Mesothelial cell of epicardium (in vitro differentiated cells): ENCODE measurements at places on chromosomes 12 and 14.

DNA sequence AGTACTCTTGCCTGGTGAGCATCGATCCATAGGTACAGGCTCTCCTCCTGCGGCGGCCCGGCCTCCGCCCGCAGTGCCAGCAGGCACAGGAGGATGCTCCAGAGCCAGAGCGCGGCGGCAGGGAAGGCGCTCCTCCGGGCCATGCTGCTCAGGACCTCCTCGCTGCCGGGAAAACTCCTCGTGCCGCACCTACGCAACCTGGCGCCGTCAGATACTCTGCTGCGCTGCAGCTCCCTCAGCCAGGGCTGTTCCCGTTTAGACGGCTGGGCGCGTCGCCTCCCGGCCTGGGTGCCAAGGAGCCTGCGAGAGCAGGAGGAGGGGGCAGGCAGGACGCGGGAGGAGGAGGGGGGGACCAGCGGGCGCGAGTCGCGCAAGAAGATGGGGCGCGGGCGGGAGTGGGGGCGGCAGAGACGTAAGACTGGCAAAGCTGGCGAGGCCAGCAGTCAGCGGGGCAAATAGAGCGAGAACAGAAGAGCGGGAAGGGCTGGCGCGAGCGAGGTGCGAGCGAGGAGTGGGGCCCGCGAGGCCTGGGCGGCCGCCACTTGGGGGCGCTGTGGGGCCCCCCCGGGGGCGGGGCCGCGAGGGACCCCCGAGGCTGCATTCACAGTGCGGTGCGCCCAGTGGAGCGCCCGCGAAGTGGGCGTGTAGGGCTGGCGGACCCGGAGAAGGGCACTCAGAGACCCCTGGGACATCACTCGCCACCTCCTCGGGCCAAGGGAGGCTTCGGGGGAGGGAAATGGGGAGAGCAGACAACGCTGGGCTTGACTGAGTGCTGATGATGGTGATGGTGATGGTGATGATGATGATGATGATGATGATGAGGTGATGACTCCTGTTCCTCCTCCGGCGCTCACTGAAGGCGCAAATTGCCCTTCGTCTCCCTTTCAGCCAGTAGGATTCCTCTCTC lies at the start of gene WIF1:
Gene WIF1, minus strand, starts transcription at position 257 of the 907 bp plus-strand sequence. Its CDS starts 114 bp downstream, at position 143.
- DNase-seq = peak; percentile 26

DNA sequence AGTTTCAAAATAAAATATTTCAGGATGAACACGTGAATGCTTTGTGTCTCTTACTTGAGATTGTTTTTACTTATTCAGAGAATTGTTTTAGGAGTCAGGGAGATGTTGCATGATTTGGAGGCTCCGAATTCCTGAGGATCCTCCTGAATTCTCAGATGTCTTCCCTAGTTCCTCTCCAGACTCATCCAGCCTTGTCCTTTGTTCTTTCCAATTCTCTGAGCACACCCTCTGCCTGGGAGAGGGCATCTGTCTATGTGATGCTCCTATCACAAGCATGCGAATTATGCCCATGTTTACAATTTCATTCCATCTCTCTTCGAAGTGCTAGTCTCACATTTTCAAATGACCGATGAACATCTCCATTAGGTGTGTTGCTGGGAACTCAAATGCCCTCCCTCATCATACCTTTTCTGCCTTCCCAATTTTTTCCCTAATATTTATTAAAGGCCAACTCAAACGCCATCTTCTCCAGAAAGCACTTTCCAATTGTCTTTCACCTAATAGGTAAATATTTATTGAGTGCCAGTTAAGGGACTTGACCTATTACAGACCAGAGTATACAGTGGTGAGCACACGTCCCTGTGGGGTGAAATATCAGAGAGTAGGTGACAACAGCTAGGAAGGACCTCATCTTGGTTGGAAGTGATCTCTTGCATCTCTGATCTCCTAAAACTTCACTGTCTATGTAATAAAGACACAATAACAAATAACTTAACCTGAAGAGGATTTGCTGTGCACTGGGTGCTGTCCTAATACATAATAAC lies 64.4 kb downstream of the ARF6 start:
- no peak for DNase-seq

DNA sequence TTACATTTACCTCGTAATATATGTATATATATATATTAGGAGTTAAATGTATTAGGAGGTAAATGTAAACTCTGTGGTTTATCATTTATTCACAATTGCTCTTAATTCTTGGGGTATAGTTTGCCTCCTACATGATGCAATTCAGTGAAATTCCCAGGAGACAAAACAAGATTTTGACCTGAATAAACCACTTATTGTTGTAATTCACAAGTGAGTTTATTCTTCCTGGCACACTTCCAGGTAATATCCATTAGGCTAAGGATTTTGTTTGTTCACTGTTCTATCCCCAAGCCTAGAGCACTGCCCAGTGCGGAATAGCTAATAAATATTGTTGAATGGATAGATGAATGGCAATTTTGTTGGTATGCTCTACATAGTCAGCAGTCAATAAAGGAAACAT lies 3.0 kb downstream of the SMIM10L1 start:
- no peak for DNase-seq

GRCh38 chr12:109239179-109239578 lies 69.9 kb downstream of the FOXN4 start:
- DNase-seq = no peak

- DNase-seq = no peak
These were observed 13.8 kb downstream of the DTX1 start for GRCh38 chr12:113070117-113070906.

GRCh38 chr14:23307687-23308644 lies 1.3 kb downstream of the BCL2L2 start:
- DNase-seq = no peak

GRCh38 chr14:100715803-100716202 lies 10.9 kb upstream of the DLK1 start:
- DNase-seq = no peak

- DNase-seq = no peak
These were observed 161.8 kb downstream of the PIWIL1 start for GRCh38 chr12:130499474-130499873.

- DNase-seq = no peak
These were observed 15.6 kb downstream of the BAG5 start for GRCh38 chr14:103546652-103547454.

DNA sequence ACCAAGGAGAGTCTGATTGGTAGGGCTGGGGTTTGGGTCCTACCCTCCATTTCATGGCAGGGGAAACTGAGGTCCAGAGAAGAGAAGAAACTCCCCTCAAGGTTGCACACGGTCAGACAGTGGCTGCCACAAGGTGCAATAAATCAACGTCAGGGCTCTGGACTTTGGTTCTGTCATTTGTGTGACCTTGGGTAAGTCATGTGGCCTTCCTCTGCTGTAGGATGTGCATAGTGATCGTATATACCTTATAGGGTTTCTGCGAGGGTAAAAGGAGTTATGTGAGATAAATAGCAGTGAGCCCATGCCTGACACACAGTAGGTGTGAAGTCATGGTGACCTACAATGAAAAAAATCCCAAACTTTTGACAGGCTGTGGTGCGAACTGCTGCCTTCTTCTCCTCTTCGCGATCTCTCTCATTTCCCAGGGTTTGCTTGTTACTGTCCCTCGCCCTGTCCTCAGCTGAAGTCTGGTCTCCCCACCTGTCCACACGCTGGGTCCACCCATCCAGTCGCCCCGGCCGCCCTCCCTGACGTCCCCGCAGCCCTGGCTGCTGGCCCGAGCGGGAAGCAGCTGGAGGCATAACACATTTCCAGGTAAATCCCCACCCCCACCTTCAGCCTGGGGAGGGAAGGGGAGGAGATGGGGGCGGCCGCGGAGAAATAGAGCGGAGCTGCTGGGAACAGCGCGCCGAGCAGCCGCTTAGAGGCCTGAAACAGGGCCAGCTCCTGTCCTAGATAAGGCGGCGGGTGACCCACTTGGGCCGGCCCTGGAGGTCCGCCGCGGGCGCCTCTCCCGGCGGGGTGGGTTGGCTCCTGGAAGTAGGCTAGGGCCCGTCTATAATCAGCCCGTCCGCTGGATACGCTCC lies 1.8 kb upstream of the FAM222A start:
- no peak for DNase-seq

DNA sequence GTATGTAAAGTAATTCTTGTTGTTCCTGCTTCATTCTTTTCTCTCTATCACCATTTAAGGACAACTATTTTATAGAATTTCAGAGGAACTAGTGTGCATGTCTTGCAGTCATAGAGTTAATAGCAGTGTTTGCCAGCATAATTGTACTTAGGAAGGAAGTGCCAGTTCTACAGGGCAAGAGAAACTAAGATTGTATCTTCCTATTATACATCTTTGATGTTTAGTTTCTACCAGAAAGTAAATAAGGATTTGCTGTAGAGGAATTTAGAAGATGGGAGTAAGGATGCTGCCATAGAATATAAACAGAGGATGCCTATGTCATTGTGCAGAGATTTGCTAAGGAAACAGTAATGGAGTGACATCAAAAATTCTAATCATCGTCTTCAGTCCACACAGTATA lies 270.9 kb upstream of the NPAS3 start:
- DNase-seq = no peak

DNA sequence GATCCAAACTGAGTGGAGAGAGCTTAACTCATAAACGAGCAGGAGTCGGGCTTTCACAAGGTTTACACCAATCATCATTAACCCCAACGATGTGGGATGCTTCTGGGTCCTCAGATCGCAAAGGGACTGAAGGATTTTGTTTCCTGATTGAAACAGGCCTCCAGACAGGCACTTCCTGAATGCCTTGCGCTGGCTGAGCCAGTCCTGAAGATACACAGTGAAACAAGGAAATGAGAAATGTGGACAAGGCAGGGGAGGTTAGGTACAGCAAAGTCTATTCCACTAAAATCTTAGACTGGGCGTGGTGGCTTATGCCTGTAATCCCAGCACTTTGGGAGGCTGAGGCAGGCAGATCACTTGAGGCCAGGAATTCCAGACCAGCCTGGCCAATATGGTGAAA lies 30.7 kb downstream of the RBM19 start:
- DNase-seq = no peak

- no peak for DNase-seq
These were observed 488.8 kb upstream of the CCDC196 start for GRCh38 chr14:65997347-65997746.

DNA sequence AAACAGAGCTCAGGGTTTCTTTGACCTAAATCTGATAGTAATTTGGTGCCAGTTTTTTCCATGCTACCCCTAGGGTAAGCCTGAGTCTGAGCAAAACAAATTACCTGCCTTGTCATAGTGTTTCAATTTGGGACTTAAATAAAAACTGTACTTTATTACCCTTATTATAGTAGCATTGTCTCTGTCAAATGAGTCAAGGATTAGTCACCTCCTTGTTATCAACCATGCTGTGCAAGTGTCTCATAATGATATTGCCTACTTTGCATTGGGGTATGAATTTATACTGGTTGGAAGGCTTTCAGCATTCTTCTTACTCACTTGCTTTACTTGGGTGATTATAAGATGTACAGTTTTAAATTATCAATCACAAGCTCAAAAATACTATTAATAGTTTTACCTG lies 380.0 kb downstream of the LRFN5 start:
- DNase-seq = no peak

- DNase-seq = no peak
These were observed 287 bp upstream of the SLC2A13 start for GRCh38 chr12:40106202-40106533.

GRCh38 chr12:90978117-90978770 lies 23.3 kb upstream of the CCER1 start:
- DNase-seq = no peak

DNA sequence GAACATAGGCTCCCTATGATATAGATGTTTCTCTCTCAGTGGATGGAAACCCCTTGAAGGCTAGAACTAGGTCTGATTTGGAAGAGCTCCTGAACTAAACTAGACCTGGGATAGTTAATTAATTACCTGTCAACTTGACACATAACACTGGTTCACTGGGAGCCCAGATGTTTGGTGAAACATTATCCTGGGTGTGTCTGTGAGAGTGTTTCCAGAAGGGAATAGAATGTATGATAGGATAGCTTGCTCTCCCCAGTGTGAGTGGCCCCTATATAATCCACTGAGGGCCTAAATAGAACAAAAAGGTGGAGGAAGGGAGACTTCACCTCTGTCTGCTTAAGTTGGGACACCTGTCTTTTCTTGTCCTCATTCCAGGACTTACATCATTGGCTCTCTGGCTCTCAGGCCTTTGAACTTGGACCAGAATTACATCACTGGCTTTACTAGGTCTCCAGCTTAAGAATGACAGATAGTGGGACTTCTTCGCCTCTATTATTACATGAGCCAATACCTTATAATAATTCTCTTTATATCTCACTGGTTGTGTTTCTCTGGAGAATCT lies 194.1 kb downstream of the KTN1 start:
- DNase-seq = no peak

DNA sequence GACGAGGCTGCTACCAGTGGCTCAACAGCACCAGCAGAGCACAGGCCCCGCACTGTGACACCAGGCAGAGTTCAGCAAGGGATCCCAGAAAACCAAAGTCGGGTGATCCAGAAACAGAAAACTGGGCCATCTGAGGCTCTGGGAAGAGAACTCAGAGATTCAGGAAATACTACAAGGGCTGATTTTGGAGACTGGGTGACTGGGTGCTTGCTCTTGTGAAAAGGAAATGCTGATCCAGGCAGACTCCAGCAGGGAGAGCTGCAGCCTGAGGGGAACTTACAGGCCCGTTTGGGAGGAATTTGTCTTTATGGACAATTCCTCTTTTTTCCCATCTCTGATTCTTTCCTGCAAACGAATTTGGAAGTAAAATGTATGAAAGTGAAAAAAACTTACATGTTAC lies 28.2 kb downstream of the FOXN3 start:
- no peak for DNase-seq

DNA sequence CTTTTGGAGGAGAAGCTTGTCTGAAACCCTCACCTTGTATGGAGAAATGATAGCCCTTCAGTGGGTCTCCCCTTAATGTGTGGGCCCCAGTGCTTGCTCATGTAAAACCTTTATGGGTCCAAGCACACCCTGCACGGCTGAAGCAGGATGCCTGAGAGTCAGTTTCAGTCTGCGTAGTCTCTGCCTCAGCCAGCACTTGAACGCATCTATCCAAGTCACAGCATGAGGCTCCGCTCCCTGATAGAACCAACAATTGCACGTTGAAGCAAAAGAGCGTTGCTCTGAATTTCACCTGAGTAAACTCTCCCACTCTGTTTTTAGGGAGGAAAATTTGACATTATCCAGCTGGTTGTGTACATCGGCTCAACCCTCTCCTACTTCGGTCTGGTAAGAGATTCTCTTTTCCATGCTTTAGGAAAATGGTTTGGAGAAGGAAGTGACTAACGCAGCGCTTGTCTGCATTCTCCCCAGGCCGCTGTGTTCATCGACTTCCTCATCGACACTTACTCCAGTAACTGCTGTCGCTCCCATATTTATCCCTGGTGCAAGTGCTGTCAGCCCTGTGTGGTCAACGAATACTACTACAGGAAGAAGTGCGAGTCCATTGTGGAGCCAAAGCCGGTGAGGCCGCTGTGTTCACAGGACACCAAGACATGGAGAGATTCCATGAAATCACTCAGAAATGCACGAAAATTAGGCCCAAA lies 33.0 kb upstream of the P2RX4 start:
- DNase-seq = no peak

DNA sequence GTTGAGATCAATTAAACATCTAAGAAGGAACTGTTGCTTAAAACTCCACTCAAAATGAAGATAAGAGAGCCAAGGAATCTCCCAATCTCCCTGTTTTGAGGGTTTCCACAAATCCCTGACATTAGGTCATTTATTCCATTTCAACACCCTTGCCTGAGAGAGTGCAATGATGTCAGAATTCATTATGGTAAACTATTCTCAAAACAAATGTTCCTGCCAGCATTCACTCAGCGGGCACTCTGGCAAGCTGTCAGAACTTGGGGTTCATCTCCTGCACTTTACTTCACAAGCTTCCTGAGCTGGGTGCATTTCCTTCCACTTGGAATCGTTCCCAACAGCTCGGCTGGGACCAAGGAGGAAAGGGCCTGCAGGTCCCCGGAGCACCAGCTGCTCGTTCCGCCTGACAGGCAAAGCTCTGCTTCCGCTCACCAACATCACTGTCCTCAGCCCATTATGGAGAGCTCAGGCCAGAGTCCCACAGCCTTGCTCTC lies 117.8 kb downstream of the TTC7B start:
- DNase-seq = no peak
